ENCODE measurements at places on chromosomes 2 and 18.
A peak's percentile ranks its signal among the peaks of the same experiment; 100 is the strongest.

DNA sequence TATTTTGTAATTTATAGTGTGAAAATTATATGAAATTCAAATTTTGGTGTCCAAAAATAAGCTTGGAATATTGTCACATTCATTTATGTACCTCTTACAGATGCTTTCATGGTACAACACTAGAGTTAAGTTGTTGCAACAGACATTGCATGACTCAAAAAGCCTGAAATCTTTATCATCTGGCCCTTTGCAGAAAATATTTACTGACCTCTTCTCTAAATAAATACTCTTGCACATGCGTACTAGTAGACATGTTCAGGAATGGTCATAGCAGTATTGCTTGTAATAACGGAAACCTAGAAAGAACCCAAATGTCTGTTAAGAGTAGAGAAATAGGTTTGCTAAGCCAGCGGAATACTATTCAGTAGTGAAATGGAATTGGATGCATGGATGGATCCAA, 60.4 kb downstream of the GALNT1 start:
- no peak for DNase-seq

DNA sequence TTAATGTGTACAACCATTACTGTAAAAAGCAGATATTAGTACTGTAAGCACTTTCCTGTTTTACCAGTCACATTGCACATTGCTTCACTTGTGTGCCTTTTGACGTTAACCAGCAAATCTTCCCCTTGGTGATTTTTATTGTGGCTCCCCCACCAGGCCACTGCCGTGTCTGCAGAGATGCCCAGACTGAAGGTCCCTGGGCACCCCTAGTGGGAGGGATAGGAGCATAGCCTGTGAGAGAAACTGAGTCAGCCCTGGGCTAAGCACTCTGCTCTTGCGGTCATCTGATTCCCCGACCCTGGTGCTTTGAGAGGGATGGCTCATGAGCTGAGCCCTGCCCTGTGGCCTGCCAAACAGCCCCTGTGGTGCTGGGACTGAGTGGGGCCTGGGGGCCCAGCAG, 73.4 kb downstream of the INPP4A start:
- peak; percentile 31 for DNase-seq

GRCh38 chr2:88627055-88627855, at the start of gene EIF2AK3:
TSS of gene EIF2AK3 (minus strand) at chr2:88627464. CDS start at chr2:88627274, 190 bp downstream.
- peak; percentile 90 for DNase-seq

GRCh38 chr18:53165770-53166169, 825.8 kb downstream of the DCC start:
- DNase-seq, result no peak

DNA sequence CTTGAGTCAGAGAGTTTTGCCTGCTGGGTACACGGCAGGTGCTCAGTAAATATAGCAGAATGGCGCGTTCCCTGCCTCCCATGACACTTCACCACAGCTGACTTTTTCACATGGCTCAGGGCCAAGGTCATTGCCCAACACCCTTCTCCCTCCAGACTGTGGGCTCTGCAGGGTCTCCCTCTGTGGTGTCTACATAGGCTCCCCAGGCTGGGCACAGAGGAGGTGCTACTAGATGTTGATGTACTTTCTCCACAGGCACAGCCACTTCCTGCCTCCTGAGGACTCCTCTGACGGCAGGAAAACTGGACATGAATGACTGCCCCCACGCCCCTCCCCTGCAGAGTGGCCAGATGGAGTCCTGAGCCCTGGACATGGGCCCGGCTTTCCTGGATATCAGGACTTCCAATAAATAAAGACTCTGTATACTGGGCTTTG, 4.2 kb downstream of the CHCHD5 start:
- DNase-seq, result no peak

GRCh38 chr18:63447066-63447465, 24.8 kb upstream of the VPS4B start:
- DNase-seq, result no peak

GRCh38 chr2:236254001-236254400, 10.2 kb downstream of the ASB18 start:
- DNase-seq, result no peak

GRCh38 chr2:66236816-66237802, 197.8 kb upstream of the MEIS1 start:
- DNase-seq, result no peak

- no peak for DNase-seq
Measured at GRCh38 chr2:207601774-207602173, 23.4 kb downstream of the METTL21A start.

- no peak for DNase-seq
Measured at GRCh38 chr2:69514819-69515218, 77.6 kb upstream of the NFU1 start.

DNA sequence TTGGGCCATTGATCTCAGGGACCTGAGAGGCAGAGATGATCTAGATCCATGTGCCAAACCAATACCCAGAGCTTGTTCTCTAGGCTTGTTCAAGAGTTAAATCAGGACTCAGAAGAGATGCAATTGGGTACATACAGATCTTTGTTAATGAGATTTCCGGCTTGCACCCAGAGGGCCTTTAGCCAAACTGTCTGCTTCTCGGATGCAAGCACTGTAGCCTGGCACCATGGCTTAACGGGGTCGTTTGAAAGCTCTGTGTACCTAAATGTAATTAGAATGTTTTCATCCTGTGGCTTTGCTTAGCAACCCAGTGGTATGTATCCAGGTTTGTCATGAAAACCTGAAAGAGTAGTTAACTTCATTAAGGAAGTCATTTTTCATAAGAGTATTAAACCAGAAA, 94.2 kb downstream of the TPGS2 start:
- DNase-seq, result no peak

DNA sequence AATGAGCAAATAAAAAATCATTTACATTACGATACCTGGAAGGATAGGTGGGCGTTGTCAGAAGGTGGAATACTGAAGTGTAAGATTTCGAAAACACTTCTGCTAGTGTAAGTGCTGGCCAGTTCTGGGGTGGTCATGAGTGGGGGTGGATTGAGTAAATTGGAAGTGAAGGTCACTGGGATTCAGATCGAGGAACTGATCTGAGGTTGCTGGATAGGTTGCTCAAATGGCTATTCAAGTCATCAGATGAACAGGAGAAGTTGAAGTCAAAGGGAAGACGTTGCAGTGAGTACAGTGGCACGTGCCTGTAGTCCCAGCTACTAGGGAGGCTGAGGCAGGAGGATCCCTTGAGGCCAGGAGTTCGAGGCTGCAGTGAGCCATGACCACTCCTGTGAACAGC, 95.7 kb downstream of the MALT1 start:
- no peak for DNase-seq

GRCh38 chr2:237556773-237557632, 9.4 kb upstream of the PRLH start:
- DNase-seq, result peak; percentile 70

GRCh38 chr18:51160646-51161045, 36.8 kb downstream of the MEX3C start:
- DNase-seq, result no peak

- DNase-seq, result no peak
Measured at GRCh38 chr18:55405893-55406406, 182.0 kb downstream of the TCF4 start.

GRCh38 chr2:155599834-155600233, 732.7 kb downstream of the NR4A2 start:
- DNase-seq, result no peak

GRCh38 chr2:19762142-19762541, 139.6 kb downstream of the TTC32 start:
- no peak for DNase-seq

DNA sequence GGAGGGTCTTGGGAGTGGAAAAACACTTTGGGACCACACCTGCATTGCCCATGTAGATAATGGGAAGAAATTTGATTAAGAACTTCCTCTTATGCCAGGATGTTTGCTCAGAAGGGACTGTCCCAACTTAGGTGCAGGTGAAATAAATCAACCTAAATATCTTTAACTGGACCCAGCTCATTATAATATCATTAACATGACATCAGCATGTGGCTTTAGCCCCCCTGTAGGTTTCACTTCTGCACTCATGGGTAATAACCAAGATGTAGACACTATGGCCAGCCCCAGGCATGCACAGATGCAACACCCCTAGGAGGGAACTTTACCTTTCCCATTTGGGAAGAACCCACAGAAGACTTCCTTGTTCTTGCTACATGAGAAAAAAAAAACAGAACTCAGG, 227.4 kb upstream of the ZNF804A start:
- DNase-seq, result no peak

GRCh38 chr18:70151614-70152013, 53.9 kb downstream of the RTTN start:
- DNase-seq, result no peak

- DNase-seq, result no peak
Measured at GRCh38 chr2:62197011-62197924, 1.4 kb downstream of the B3GNT2 start.

DNA sequence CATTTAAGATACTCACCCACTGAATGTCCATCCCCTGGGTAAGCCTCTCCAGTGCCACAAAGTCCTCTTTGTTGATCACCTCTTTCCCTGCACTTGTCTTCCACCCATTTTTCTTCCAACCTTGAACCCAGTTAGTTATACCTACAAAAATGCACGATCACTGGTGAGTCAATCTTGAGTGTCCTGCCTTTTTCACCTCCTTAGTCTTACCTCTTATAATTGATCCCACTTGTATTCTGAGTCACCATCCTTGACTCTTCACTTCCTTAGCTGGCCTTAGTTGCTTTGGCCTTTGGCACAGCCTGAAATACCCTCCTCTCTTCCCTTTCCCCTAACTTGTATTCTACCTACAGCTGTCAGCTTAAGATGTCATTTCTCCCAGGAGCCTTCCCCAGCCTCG, 10.2 kb downstream of the RNASEH1 start:
- no peak for DNase-seq

GRCh38 chr18:45361125-45361851, 254.0 kb upstream of the SLC14A2 start:
- DNase-seq, result no peak

DNA sequence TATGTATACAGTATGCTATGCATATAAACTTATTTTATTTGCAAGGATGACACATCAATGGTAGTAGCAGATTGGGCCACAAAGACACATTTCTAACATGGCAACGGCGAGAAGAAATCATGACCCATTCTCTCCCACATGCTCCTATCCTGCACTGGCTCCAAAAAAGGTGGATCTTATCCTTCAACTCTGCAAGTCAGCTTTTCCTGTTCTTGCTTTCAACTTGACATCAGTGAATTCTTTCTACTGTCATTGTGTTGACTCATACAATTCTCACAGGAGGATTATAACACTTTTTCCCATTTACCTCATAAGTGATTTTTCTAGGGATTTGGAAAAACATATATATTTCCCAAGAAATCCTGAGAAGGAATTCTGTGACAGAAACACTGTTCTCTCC, 53.1 kb downstream of the ACVR1 start:
- no peak for DNase-seq

DNA sequence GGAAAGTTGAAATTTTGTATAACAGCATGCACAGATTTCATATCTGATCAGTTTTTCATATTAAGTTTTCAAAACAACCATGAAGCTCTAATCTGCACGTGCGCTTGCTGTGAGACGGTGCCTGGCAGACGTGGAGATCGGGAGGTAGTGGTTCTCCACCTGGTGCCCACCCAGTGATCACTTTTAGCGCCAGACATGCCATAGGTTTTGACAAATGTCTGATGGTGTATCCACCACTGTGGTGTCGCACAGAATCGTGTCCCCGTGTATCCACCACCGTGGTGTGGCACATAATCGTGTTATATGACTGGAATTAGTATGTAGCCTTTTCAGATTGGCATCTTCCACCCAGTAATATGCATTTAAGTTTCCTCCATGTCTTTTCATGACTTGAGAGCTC, 40.9 kb upstream of the KCNG2 start:
- no peak for DNase-seq

DNA sequence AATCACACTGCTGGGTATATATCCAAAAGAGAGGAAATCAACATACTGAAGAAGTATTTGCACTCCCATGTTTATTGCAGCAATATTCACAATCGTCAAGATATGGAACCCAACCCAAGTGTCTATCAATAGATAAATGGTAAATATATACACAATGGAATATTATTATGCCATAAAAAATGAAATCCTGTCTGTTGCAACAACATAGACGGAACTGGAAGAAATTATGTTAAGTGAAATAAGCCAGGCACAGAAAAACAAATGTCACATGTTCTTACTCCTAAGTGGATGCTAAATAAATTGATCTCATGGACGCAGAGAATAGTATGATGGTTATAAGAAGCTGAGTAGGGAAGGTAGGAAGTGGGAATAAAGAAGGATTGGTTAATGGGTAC, 65.7 kb downstream of the NCKAP1 start:
- no peak for DNase-seq

DNA sequence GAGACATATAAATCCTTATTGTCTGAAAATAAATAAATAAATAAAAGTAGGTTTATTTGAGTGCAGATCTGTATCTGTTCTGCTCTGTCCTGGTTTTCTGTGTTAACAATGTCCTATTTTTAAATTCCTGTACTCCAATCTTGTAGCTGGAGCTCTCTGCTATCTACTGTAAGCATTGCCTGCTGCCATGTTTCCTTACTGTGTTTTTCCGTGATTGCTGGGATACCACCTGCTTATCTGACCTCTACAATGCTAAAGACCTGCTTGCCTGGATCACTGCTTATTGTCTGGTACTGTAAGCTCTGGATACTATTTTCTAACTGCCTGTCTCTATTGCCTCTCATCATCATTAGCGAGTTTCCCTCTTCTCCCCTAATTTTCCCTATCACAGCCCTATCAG, 11.6 kb downstream of the PTPN4 start:
- DNase-seq, result no peak

DNA sequence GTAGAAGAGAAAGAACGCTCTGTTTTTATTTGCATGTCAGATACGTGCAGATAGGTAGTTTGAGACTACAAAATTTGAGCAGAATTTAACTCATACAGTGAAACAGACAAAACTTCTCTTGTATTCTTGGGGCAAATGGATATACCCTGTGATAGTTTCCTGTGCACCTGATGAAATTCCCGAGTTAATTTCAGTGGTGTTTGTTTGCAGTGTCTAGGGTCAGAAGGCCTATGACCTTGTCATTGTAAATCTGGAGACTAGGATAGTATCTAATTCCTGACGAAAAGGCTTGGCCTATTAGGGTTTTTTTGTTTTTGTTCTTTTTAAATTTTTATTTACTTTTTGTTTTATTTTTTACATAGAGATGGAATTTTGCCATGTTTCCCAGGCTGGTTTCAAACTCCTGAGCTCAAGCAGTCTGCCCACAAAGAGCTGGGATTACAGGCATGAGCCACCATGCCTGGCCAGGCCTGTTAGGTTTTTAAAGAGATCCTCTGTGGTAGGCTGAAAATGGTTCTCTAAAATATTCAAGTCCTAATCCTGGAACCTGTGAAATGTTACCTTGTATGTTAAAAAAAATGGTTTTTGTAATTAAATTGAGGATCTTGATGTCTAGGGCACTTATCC, 17.6 kb downstream of the LCLAT1 start:
- DNase-seq, result no peak

GRCh38 chr2:210086292-210086691, 83.9 kb downstream of the RPE start:
- DNase-seq, result no peak

DNA sequence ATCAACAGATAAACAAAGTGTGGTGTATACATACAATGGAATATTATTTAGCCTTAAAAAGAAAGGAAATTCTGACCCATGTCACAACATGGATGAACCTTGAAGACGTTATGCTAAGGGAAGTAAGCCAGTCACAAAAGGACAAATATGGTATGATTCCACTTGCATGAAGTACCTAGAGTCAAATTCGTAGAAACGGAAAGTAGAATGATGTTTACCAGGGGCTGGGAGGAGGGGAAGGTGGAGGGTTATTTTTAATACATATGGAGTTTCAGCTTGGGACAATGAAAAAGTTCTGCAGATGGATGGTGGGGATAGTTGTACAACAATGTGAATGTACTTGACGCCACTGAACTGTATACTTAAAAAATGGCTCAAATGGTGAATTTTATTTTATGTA, 3.3 kb upstream of the DES start:
- DNase-seq, result no peak

- no peak for DNase-seq
Measured at GRCh38 chr2:16430846-16431245, 234.8 kb downstream of the CYRIA start.

All from GM19239 (cell line).